Thymus (tissue), 14 donors: ENCODE measurements at places on chromosomes 12 and 14.
A peak's percentile ranks its signal among the peaks of the same experiment; 100 is the strongest.

- no peaks in the 10 kb centered on the region for H3K36me3 ChIP-seq
- no peak within 1 kb of the TSS for H3K27ac ChIP-seq
- peak within 1 kb of the TSS; percentile 47 for H3K4me3 ChIP-seq
- DNase-seq, result no peak
- peaks cover 14% of the 10 kb centered on the region for H3K4me1 ChIP-seq
- peaks cover 61% of the 10 kb centered on the region for H3K27me3 ChIP-seq
These were observed at the start of gene SCN8A for GRCh38 chr12:51591016-51591901. Gene SCN8A (plus strand): TSS chr12:51591233. CDS start chr12:51662818, 71,585 bp downstream.

GRCh38 chr14:94290197-94290596 lies 2.9 kb downstream of the SERPINA10 start:
- H3K4me3 ChIP-seq, result no peak overlapping the region
- no peak for DNase-seq
- H3K27ac ChIP-seq, result no peak overlapping the region
- no peaks in the 10 kb centered on the region for H3K36me3 ChIP-seq

GRCh38 chr12:51890511-51891171 lies 2.7 kb downstream of the ANKRD33 start:
- no peaks in the 10 kb centered on the region for H3K27me3 ChIP-seq
- no peaks in the 10 kb centered on the region for H3K4me1 ChIP-seq
- no peaks in the 10 kb centered on the region for H3K36me3 ChIP-seq
- DNase-seq, result no peak
- no peak overlapping the region for H3K4me3 ChIP-seq

GRCh38 chr12:7915661-7916403 lies 20.2 kb downstream of the SLC2A3 start:
- no peaks in the 10 kb centered on the region for H3K4me1 ChIP-seq
- no peak for DNase-seq
- no peak overlapping the region for H3K4me3 ChIP-seq
- H3K27ac ChIP-seq, result no peak overlapping the region
